ENCODE measurements at places on chromosomes 6 and 20. TPM values are rescaled to one million over a fixed set of nuclear protein-coding genes. Genes with fewer than 3 reads are reported as not detected.

DNA sequence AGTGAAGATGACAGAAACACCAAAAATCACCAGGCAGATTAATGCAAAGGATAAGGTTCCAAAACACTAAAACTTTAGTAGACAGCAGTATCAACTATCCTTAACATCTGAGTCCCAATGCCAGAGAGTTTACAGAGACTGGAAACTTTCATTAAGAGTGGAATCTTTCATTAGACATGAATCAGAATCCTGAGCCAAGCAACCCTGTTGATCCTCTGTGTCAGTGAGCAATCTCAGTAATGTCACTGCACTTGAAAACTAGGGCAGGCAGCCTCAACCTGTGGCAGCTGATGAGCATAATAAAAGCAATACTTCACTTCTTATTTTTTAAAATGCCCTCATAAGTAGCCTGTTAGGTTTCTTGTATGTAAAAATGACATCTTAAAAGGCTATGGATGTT, 252.8 kb upstream of the PLN start:
- H3K27ac ChIP-seq, result no peak overlapping the region
- H3K4me3 ChIP-seq, result no peak overlapping the region
- H3K27me3 ChIP-seq, result no peaks in the 10 kb centered on the region
- no peak for DNase-seq

GRCh38 chr6:67897998-67898607, 737.0 kb upstream of the ADGRB3 start:
- no peak overlapping the region for H3K27ac ChIP-seq
- H3K36me3 ChIP-seq, result no peaks in the 10 kb centered on the region
- no peaks in the 10 kb centered on the region for H3K4me1 ChIP-seq
- no peaks in the 10 kb centered on the region for H3K27me3 ChIP-seq

GRCh38 chr6:72286911-72287311, 335.0 kb upstream of the KCNQ5 start:
- no peak for DNase-seq
- H3K27ac ChIP-seq, result no peak overlapping the region
- H3K27me3 ChIP-seq, result no peaks in the 10 kb centered on the region
- H3K4me3 ChIP-seq, result no peak overlapping the region
- no peaks in the 10 kb centered on the region for H3K36me3 ChIP-seq
- H3K4me1 ChIP-seq, result no peaks in the 10 kb centered on the region

GRCh38 chr20:11711214-11711613, 206.5 kb upstream of the BTBD3 start:
- H3K4me3 ChIP-seq, result no peak overlapping the region
- H3K36me3 ChIP-seq, result no peaks in the 10 kb centered on the region
- H3K4me1 ChIP-seq, result no peaks in the 10 kb centered on the region
- no peak for DNase-seq
- H3K27me3 ChIP-seq, result no peaks in the 10 kb centered on the region

GRCh38 chr6:24761193-24761835, 13.4 kb upstream of the GMNN start:
- no peak overlapping the region for H3K4me3 ChIP-seq
- H3K36me3 ChIP-seq, result no peaks in the 10 kb centered on the region
- peak; percentile 10 for DNase-seq
- H3K27me3 ChIP-seq, result no peaks in the 10 kb centered on the region
- peaks cover 9% of the 10 kb centered on the region for H3K4me1 ChIP-seq
- H3K27ac ChIP-seq, result no peak overlapping the region

DNA sequence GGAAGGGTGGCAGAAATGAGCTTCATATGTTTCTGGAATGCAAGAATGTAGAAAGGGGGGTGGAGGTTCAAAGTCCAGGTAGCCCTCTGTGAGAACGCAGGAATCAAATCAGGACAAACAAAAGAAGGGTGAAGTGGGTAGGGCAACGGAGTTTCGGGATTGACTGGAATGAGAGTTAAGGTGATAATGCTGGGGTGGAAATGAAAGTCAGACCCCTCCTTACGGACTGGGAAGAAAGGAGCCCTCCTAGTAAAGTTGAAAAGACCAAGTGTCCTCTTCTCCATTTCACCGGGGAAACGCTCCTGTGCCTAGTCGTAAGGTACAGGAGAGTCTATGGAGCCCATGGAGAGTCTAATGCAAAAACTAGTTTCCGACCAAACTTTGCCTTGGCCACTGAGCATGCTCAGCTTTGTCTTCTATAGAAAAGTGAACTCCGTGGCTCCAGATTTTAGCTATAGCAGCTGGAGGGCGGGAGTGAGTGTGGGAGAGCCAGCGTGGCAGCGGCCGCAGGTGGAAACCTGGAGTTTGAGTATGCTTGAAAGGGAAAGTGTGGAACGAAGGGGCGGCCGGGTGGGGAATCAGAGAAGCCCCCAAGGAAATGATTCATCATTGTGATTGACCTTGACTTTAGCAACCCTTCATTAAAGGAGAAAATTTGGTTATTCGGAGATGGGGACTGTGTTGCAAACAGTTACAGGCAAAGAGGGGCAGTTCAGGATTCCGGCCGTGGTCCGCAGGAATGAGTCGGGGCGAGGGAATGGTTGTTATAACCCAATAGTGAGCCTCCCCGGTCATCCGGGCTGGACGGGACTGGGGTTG, 1.3 kb upstream of the LRRC1 start:
- H3K27ac ChIP-seq, result no peak overlapping the region
- H3K27me3 ChIP-seq, result peaks cover 40% of the 10 kb centered on the region

GRCh38 chr20:19821606-19822005, 63.5 kb downstream of the RIN2 start:
- no peaks in the 10 kb centered on the region for H3K36me3 ChIP-seq
- no peak overlapping the region for H3K4me3 ChIP-seq
- no peak for DNase-seq
- H3K4me1 ChIP-seq, result no peaks in the 10 kb centered on the region

PSORS1C2 gene
- not detected for total RNA-seq

TAAR9 gene
- not detected for total RNA-seq

GRM4 gene
- 1.2 TPM for total RNA-seq

PRDM13 gene
- not detected for total RNA-seq

STMN3 gene
- 3.3 TPM for total RNA-seq

OR2B6 gene
- not detected for total RNA-seq

Measured in neural progenitor cell (in vitro differentiated cells).